Cerebellar cortex (tissue), 1 donor: ENCODE measurements at places on chromosomes 3 and 15.

DNA sequence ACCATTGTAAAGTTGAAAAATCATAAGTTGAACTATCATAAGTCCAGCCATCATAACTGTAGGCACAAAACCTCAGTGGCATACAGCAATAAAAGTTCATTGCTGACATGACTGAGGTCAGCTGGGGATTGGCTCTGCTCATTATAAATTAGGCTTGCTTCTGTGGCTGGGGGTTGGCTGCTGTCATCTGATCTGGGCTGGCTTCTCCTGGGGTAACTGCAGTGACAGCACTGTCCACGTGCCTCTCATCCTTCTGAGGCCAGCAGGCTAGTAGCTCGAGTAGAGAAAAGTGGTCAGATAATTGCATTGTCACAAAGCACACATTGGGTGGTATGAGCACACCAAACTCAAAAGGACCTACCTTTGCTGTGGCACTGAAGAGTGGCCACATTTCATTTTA lies 31.3 kb downstream of the CMTM7 start:
- DNase-seq = no peak

DNA sequence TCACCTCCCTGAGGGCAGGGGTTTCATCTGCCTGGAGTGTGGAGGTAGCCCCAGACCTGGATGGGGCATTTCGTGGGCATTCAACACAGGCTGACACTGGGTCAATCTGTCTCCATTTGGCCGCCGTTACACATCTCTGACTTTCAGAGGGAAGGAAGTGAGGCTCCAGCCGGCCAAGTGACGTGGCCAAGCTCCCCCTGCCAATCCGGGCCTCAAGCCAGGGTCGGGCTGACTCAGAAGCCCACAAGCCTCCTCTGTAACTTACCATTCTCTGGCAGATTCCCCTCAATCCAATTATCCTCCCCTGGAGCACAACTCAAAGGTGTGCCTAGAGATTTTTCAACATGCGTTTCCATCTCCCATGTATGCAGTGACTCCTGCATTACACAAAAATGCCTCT lies 227.6 kb downstream of the KLF13 start:
- peak; percentile 58 for DNase-seq

- no peak for DNase-seq
Measured at GRCh38 chr15:73367624-73368300, 996 bp downstream of the HCN4 start.

- no peak for DNase-seq
Measured at GRCh38 chr3:110656394-110657025, 415.1 kb upstream of the NECTIN3 start.

- no peak for DNase-seq
Measured at GRCh38 chr3:117016378-117016777, 306.8 kb downstream of the TUSC7 start.

- DNase-seq = no peak
Measured at GRCh38 chr3:31541089-31541488, 8.4 kb downstream of the STT3B start.

- DNase-seq = no peak
Measured at GRCh38 chr15:69685512-69686452, 233.2 kb downstream of the RPLP1 start.

- no peak for DNase-seq
Measured at GRCh38 chr3:9676785-9677184, 26.8 kb upstream of the CPNE9 start.

DNA sequence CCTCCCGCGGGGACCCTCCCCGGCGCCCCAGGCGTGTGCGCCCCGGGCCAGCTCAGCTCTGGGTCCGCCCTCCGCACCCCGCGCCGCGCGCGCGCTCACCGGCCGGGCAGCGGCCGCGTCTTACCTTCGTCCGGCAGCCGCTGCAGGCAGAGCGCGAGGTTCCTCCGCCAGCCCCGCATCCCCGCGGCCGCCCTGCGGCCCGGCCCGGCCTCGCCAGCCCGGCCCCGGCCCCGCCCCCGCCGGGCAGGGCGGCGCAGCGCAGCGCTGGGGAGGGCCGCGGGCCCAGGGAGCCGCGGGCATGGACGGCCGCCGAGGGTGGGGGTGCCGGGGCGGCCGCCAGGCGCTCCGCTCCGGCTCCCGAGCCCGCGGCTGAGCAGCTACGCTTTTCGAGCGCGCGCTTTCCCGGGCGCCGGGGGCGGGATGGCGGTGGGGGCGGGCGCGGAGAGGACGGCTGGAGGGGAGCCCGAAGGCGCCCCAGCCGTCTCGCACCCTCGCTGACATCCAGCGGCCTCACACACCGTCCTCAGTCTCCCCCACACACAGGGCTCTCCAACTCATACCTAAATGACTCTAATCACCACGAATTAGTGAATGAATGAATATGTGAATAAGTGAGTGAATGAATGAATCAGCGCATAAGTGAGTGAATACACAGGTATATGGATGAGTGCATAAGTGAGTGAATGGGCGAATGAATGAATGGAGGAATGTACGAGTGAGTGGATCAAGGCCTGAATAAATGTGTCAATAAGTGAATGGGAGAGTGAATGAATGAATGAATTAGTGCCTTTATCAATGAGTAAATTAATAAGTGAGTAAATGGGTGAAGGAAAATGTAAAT lies 48.5 kb upstream of the CCDC174 start:
- no peak for DNase-seq

DNA sequence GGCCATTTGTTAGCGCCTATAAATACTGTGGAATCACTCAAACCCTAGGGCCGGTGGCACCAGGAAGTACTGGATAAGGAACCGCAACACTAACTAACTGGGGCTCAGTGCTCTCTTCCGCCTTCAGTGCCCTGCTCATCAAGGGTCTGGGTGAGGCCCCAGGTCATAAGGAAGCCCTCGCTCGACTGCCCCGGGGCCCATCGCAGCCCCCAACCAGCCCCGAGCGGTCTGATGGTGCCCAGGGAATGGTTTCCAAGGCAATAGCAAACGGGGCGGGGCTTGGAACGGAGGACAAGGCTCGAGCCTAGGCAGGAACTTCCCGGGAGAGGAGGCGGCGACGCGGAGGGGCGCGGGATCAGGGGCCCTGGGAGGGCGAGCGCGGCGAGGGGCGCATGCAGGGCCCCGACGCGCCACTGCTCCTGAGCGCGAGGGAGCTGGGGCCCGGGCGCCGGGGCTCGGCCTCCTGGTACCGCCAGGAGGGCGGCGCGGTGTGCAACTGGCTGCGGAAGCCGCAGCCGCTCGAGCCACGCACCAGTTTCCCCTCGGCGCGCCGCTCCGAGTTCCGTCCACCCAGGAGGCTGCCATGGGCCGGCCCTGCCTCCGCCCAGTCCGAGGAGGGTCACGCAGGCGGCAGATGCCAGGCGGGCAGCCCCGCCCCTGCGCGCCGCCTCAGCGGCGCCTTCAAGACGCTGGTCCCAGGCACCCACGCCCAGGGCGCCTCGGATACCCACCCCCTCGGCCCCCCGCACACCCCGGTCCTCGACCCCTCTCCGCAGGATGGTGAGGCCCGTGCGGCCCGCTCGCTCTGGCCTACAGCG lies at the start of gene TTLL3:
Gene TTLL3 (plus strand): TSS at position 648 of the 818 bp plus-strand sequence. CDS start 400 bp downstream, outside the sequence.
- DNase-seq = peak; percentile 55

GRCh38 chr3:69866988-69867720 lies 127.9 kb downstream of the MITF start:
- DNase-seq = no peak

GRCh38 chr15:50278496-50278895 lies 13.0 kb upstream of the HDC start:
- DNase-seq = no peak

GRCh38 chr15:22918056-22918455 lies 62.1 kb downstream of the CYFIP1 start:
- DNase-seq = no peak
